Activated T-helper 1 cell treated with anti-CD3 and anti-CD28 coated beads, Interleukin-12 subunit alpha, Interleukin-12 subunit beta, Interleukin-2, Interleukin-4 antibody, amounts not matched to agents 30 ng/mL and 10 ng/mL and 1 ng/mL, durations not matched to agents 14 hours and 24 hours and 36 hours (primary cell): ENCODE measurements at places on chromosomes 3 and 15. TPM values are rescaled to one million over a fixed set of nuclear protein-coding genes. Genes with fewer than 3 reads are reported as not detected.
A peak's percentile ranks its signal among the peaks of the same experiment; 100 is the strongest.

- H3K27ac ChIP-seq, result no peak overlapping the region
- H3K27me3 ChIP-seq, result no peaks in the 10 kb centered on the region
- no peaks in the 10 kb centered on the region for H3K36me3 ChIP-seq
- H3K4me1 ChIP-seq, result no peaks in the 10 kb centered on the region
- no peak overlapping the region for H3K4me3 ChIP-seq
- no peak for DNase-seq
Observed at GRCh38 chr3:153976891-153977554, 144.2 kb upstream of the ARHGEF26 start.

- peaks cover 27% of the 10 kb centered on the region for H3K36me3 ChIP-seq
- peaks cover 56% of the 10 kb centered on the region for H3K4me1 ChIP-seq
- H3K4me3 ChIP-seq, result no peak overlapping the region
Observed at GRCh38 chr3:152376351-152377183, 107.8 kb downstream of the MBNL1 start.

- H3K4me3 ChIP-seq, result no peak overlapping the region
- no peaks in the 10 kb centered on the region for H3K4me1 ChIP-seq
- no peaks in the 10 kb centered on the region for H3K27me3 ChIP-seq
- no peaks in the 10 kb centered on the region for H3K36me3 ChIP-seq
- H3K27ac ChIP-seq, result no peak overlapping the region
Observed at GRCh38 chr3:36248374-36248773, 131.9 kb upstream of the STAC start.

GRCh38 chr3:129239991-129240390 lies 9.4 kb upstream of the COPG1 start:
- no peak for DNase-seq
- H3K36me3 ChIP-seq, result peaks cover 3% of the 10 kb centered on the region
- H3K4me1 ChIP-seq, result peaks cover 36% of the 10 kb centered on the region
- H3K27ac ChIP-seq, result peak overlapping the region; percentile 93

GRCh38 chr3:38019658-38020341 lies 9.6 kb downstream of the PLCD1 start:
- H3K36me3 ChIP-seq, result peaks cover 22% of the 10 kb centered on the region
- H3K27ac ChIP-seq, result no peak overlapping the region
- peaks cover 33% of the 10 kb centered on the region for H3K4me1 ChIP-seq
- DNase-seq, result no peak

GRCh38 chr3:47533481-47533880 lies 20.0 kb upstream of the ELP6 start:
- no peaks in the 10 kb centered on the region for H3K4me1 ChIP-seq
- H3K4me3 ChIP-seq, result no peak overlapping the region
- peaks cover 3% of the 10 kb centered on the region for H3K27me3 ChIP-seq
- no peak for DNase-seq
- H3K36me3 ChIP-seq, result peaks cover 1% of the 10 kb centered on the region

DNA sequence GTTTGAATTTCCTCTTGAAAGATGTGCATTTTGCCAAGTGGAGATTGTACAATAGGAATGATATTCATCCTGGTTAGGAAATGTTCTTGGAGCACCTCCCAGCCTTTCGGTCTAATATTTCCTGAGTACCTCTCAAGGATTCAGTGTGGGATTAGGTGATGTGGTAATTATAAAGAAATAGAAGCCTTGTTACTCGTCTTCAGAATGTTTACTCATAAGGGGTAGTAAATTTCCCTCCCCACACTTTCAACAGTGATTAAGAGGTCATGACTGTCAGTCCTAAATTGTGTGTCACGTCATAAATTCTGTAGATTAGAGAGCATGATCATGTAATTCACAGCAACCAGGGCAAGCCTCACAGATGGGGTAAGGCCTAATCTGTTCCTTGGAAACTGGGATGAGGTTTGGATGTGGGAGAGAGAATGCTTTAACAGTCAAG lies 633.1 kb upstream of the TBL1XR1 start:
- H3K4me3 ChIP-seq, result no peak overlapping the region
- H3K27me3 ChIP-seq, result no peaks in the 10 kb centered on the region
- no peaks in the 10 kb centered on the region for H3K4me1 ChIP-seq
- no peak overlapping the region for H3K27ac ChIP-seq
- no peak for DNase-seq
- H3K36me3 ChIP-seq, result no peaks in the 10 kb centered on the region

- peak overlapping the region; percentile 77 for H3K4me3 ChIP-seq
- peaks cover 54% of the 10 kb centered on the region for H3K4me1 ChIP-seq
- peak; percentile 50 for DNase-seq
- peak overlapping the region; percentile 96 for H3K27ac ChIP-seq
Observed at GRCh38 chr15:65832549-65833364, 36.5 kb upstream of the RAB11A start.

- H3K36me3 ChIP-seq, result no peaks in the 10 kb centered on the region
- peaks cover 8% of the 10 kb centered on the region for H3K4me1 ChIP-seq
- DNase-seq, result no peak
- no peak overlapping the region for H3K4me3 ChIP-seq
Observed at GRCh38 chr15:81115054-81115939, 18.8 kb upstream of the CFAP161 start.

GRCh38 chr15:95793231-95793630 lies 537.3 kb upstream of the NR2F2 start:
- DNase-seq, result no peak
- H3K4me3 ChIP-seq, result no peak overlapping the region
- no peaks in the 10 kb centered on the region for H3K36me3 ChIP-seq

DNA sequence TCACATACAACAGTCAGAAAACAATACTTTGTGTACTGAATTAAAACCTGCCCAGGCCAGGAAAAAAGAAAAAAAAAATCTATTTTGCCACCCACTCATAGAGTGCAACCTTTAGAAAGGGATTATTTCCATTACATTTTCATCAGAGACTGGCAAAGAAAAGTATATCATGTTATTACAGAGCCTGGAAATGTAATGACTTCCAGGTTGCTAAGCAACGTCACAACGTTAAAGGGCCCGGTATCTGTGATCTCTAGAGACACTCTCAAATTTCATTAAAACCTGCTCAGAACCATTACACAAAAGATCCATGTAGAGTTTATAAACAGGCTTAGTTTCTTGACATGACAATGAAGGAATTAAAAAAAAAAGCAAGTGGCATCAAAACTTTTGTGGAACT lies 170.5 kb downstream of the CTNNB1 start:
- no peaks in the 10 kb centered on the region for H3K27me3 ChIP-seq
- H3K4me3 ChIP-seq, result no peak overlapping the region
- no peaks in the 10 kb centered on the region for H3K36me3 ChIP-seq

GRCh38 chr3:147410526-147411237 lies 1.5 kb downstream of the ZIC1 start:
- peaks cover 5% of the 10 kb centered on the region for H3K36me3 ChIP-seq
- no peak for DNase-seq
- peaks cover 6% of the 10 kb centered on the region for H3K4me1 ChIP-seq
- H3K4me3 ChIP-seq, result peak overlapping the region; percentile 37
- peak overlapping the region; percentile 69 for H3K27ac ChIP-seq
- H3K27me3 ChIP-seq, result peaks cover 73% of the 10 kb centered on the region

GRCh38 chr15:31019986-31020385 lies 28.6 kb upstream of the MTMR10 start:
- H3K27ac ChIP-seq, result no peak overlapping the region
- H3K27me3 ChIP-seq, result peaks cover 18% of the 10 kb centered on the region
- no peak for DNase-seq
- H3K4me1 ChIP-seq, result no peaks in the 10 kb centered on the region
- no peaks in the 10 kb centered on the region for H3K36me3 ChIP-seq
- no peak overlapping the region for H3K4me3 ChIP-seq

DNA sequence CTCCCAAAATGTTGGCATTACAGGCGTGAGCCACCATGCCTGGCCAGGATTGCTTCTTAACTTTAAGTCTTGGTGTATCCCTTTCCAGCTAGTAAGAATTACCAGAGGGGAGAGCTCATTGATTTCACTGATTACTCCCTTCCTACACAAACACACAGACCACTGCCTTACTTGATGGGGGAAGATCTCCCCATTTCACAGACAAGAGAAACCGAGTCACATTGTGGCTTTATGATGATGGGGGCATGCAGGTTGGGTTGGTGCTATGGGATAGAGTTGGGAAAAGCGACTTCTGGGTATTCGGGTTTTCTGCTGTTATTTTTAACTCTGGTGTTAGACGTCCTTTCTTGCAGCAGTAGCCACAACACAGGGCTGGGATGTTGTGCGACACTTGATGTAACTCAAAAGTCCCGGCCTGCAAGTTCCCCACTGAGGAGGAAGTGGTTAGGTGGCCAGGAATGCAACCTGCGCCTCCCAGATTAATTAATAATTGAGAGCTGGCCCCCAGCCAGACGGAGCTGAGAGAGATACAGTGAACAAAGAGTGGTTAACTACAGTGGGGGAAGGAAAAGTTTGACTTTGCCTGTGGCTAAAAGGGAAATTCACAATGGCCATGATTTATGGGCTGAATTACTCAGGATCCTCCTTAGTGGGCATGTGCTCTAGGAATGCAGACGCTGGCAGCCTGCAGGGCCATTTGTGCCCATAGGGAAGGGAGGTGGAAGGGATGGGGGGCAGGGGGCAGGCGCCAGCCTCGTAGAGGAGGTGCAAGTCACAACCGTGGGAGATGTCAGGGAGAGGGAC lies 63.6 kb downstream of the SMAD6 start:
- H3K27ac ChIP-seq, result no peak overlapping the region
- H3K4me1 ChIP-seq, result peaks cover 8% of the 10 kb centered on the region
- H3K36me3 ChIP-seq, result no peaks in the 10 kb centered on the region
- H3K27me3 ChIP-seq, result peaks cover 33% of the 10 kb centered on the region
- no peak for DNase-seq

DNA sequence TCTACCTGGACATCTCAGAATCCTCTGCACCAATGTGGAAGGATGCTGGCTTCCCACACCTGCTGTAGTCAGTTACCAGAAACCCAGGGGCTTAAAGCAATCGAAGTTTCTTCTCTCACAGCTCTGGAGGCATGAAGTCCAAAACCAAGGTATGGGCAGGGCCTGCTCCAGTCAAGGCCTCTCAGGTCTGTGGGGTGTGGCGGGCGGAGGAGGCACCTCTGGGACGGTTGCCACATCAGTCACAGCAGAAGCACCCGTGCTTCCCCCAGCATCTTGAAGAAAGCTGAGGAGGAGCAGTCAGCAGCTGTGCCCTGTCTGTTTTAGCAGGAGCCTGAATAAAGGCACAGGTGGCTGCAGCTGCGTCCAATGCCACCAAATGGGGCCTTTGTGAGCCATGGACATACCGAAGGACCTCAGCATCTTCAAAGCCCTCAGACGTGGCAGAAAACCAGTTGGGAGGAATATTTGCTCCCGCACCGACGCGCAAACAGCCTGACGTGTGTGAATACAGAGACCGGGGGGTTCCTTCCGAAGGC lies 68.9 kb downstream of the TFRC start:
- no peak overlapping the region for H3K4me3 ChIP-seq
- no peaks in the 10 kb centered on the region for H3K4me1 ChIP-seq
- H3K27ac ChIP-seq, result no peak overlapping the region
- peaks cover 2% of the 10 kb centered on the region for H3K36me3 ChIP-seq

DNA sequence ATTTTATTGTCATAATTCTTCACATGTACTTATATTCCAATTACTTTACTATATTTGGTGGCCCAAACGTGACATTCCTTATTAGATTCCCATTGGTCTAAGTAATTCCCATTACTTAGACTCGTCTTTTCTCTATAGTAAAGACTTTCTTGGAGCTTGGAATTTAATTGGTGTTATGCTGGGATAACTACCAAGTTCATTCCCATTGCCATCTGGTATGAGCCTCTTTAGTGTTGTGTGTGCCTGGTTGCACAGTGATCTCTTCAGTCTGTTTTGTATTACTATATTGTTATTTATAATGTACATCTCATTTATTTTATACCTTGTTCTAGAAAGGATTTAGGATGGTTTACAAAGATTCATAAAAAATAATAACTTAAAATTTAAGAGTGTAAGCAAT lies 27.8 kb downstream of the TMEM108 start:
- DNase-seq, result no peak
- no peaks in the 10 kb centered on the region for H3K36me3 ChIP-seq
- peaks cover 2% of the 10 kb centered on the region for H3K27me3 ChIP-seq
- no peak overlapping the region for H3K4me3 ChIP-seq
- H3K4me1 ChIP-seq, result no peaks in the 10 kb centered on the region

GRCh38 chr3:50317300-50317699 lies 5.2 kb downstream of the HYAL2 start:
- H3K4me3 ChIP-seq, result no peak overlapping the region
- no peaks in the 10 kb centered on the region for H3K27me3 ChIP-seq
- no peak overlapping the region for H3K27ac ChIP-seq
- no peak for DNase-seq
- H3K36me3 ChIP-seq, result peaks cover 19% of the 10 kb centered on the region
- H3K4me1 ChIP-seq, result peaks cover 29% of the 10 kb centered on the region

- peaks cover 72% of the 10 kb centered on the region for H3K4me1 ChIP-seq
- no peak for DNase-seq
- H3K27me3 ChIP-seq, result peaks cover 2% of the 10 kb centered on the region
- H3K36me3 ChIP-seq, result peaks cover 30% of the 10 kb centered on the region
- H3K27ac ChIP-seq, result peak overlapping the region; percentile 99
- peak overlapping the region; percentile 99 for H3K4me3 ChIP-seq
Observed at GRCh38 chr3:150602426-150603152, 532 bp upstream of the SELENOT start.

- no peak for DNase-seq
- peaks cover 3% of the 10 kb centered on the region for H3K36me3 ChIP-seq
- no peak overlapping the region for H3K27ac ChIP-seq
- H3K4me1 ChIP-seq, result peaks cover 5% of the 10 kb centered on the region
- H3K4me3 ChIP-seq, result no peak overlapping the region
Observed at GRCh38 chr3:113088616-113089015, 97.8 kb downstream of the GTPBP8 start.

- H3K36me3 ChIP-seq, result peaks cover 11% of the 10 kb centered on the region
- H3K4me3 ChIP-seq, result no peak overlapping the region
- no peaks in the 10 kb centered on the region for H3K27me3 ChIP-seq
- H3K4me1 ChIP-seq, result peaks cover 24% of the 10 kb centered on the region
- DNase-seq, result no peak
Observed at GRCh38 chr15:90214553-90215196, 13.5 kb downstream of the SEMA4B start.

TRH gene
- total RNA-seq, result not detected in 2 replicates

IL16 gene
- 107 and 111 TPM in 2 replicates for total RNA-seq

SYNPR gene
- not detected in 2 replicates for total RNA-seq

SUSD5 gene
- total RNA-seq, result not detected in 2 replicates

HEMK1 gene
- 54.1 and 58.0 TPM in 2 replicates for total RNA-seq

CSPG5 gene
- total RNA-seq, result 1.4 and 1.7 TPM in 2 replicates

TUSC7 gene
- not detected in 2 replicates for total RNA-seq

THAP10 gene
- total RNA-seq, result not detected in 2 replicates

KCNMB3 gene
- total RNA-seq, result 0.10 and 0.47 TPM in 2 replicates

TGFBR2 gene
- total RNA-seq, result 58.2 and 59.6 TPM in 2 replicates

ALDH1A3 gene
- total RNA-seq, result not detected in 2 replicates

SLC28A2 gene
- total RNA-seq, result not detected in 2 replicates

WDR49 gene
- not detected in 2 replicates for total RNA-seq

IGSF11 gene
- total RNA-seq, result 0.18 TPM in 1 of 2 replicates, not detected in the other
